ENCODE measurements at places on chromosomes 3 and 15.

DNA sequence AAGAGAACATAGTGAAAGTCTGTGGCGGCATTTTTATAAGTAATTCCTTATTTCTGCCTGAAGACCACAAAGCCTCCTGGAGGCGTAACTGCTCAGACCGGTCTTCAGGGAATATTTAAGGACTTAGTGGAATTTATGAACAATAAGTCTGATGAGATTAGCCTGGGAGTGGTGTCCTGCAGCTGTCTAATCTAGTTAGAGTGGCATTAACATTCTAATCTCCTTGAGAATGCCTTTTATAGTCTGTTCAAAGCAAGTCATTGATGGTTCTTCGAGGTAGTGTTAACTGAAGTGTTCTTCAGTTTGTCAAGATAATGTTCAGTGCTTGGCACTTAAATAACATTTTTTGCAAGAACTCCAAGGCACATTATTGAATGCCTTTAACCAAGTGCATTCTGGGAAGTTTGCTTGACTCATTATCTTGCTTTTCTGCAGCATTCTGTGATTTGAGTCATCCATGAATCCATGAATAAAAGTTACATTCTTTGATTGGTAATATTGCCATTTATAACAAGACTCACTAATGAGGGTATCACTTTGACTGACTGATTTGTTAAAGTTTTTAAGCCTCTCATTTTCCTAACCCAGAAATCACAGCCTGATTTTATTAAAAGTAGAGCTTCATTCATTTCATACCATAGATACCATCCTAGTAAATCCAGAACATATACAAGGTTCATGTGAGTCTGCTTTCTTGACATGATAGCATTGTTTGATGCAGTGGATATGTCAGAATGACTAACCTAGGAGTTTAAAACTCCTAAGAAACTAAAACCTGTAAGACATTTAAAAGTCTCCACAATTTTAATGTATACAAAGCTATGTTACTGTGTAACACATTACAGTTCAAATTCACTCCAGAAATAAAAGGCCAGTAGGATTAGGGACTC, 12.5 kb downstream of the RBM5 start:
- H3K4me1 ChIP-seq: no peaks in the 10 kb centered on the region
- no peaks in the 10 kb centered on the region for H3K27me3 ChIP-seq
- H3K27ac ChIP-seq: no peak overlapping the region
- H3K4me3 ChIP-seq: no peak overlapping the region

DNA sequence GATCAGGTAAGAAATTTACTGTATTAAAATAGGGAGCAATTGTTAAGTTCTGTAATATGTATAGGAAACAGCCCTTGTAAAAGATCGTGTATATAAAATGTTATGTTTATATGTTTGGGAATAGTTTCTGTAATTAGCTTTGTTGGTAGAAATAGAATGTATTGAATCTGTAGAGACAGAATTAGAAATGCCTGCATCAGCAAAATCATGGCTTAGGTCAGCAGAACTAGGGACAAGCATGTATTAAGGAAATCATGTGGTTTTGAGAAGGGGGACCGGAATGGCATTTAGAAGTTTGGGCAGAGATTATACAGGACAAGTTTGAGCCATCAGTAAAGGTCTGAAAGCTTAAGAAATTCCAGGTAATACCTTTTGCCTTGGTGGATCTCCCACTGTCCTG, 177.9 kb downstream of the ERC2 start:
- no peaks in the 10 kb centered on the region for H3K36me3 ChIP-seq
- H3K27me3 ChIP-seq: no peaks in the 10 kb centered on the region
- DNase-seq: no peak
- H3K27ac ChIP-seq: no peak overlapping the region
- no peak overlapping the region for H3K4me3 ChIP-seq

- H3K4me3 ChIP-seq: no peak overlapping the region
- H3K27me3 ChIP-seq: no peaks in the 10 kb centered on the region
- H3K36me3 ChIP-seq: no peaks in the 10 kb centered on the region
- H3K4me1 ChIP-seq: no peaks in the 10 kb centered on the region
- H3K27ac ChIP-seq: no peak overlapping the region
Measured at GRCh38 chr3:72429589-72430353, 418.5 kb downstream of the SHQ1 start.

DNA sequence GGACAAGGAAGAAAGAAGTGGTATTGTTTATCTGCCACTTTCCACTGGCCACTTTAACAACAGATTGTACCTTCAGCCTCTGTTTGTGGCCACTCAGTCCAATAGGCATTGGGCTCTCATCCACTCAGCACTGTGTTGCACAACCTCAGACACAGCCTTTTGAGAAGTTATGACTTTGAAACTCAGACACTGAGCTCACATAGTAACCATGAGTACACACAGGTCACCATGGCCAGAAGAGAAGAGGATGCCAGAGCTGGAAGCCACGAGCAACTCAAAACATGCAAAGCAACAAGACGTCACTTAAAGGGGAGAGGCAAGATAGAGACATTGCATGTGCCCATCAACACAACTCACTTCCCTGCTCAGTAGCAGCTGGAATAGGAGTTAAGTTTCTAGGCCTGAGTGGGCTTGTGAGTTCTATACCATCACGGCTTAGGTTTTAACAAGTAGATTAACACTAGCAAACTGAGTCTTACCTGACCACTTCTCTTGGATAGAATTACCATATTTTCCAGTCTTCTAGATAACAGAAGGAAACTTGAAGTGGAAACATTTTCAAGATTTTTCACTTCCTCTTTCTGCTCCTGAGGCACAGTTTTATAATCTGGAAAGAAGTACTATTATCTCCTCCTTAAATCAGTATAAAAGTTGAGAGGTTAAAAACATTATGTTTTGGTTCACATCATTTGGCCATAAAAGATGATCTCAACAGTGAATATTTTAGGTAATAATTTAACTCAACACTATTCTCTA, 103.5 kb downstream of the IMPG2 start:
- no peaks in the 10 kb centered on the region for H3K27me3 ChIP-seq
- DNase-seq: peak; percentile 33
- no peak overlapping the region for H3K4me3 ChIP-seq
- H3K27ac ChIP-seq: peak overlapping the region; percentile 5

- no peak overlapping the region for H3K27ac ChIP-seq
Measured at GRCh38 chr15:41256577-41257038, 25.5 kb downstream of the CHP1 start.
